ENCODE measurements at places on chromosomes 6 and 20.

GRCh38 chr20:57147185-57147584 lies 119.3 kb downstream of the BMP7 start:
- DNase-seq, result no peak

GRCh38 chr20:57211406-57211805 lies 55.0 kb downstream of the BMP7 start:
- DNase-seq, result no peak

DNA sequence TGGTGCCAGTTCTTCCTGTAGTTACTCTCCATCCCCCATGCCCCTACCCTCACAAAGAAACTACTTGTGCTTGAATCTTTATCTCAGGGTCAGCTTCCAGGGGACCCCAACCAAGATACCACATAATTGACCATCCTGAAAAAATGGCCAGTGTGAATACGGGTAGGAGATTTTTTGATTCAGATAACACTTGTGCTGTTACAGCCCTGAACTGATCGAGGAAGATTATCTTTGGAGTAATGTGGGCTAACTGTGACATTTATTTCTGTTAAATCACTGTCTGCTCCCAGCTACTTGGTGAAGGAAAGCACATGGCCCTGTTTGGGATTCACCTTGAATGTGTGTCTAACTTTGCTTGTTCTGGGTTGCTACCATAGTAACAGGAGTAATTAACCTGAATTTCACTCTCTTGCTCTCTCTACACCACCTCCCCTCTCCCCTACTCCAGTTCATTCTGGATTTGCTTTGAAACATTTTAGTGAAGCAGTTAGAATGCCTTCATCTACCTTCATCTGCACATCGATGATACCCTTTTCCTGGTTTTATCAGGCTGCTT lies 219.6 kb upstream of the CHD6 start:
- no peak for DNase-seq

GRCh38 chr20:32017711-32018251 lies 7.5 kb downstream of the CCM2L start:
- no peak for DNase-seq

DNA sequence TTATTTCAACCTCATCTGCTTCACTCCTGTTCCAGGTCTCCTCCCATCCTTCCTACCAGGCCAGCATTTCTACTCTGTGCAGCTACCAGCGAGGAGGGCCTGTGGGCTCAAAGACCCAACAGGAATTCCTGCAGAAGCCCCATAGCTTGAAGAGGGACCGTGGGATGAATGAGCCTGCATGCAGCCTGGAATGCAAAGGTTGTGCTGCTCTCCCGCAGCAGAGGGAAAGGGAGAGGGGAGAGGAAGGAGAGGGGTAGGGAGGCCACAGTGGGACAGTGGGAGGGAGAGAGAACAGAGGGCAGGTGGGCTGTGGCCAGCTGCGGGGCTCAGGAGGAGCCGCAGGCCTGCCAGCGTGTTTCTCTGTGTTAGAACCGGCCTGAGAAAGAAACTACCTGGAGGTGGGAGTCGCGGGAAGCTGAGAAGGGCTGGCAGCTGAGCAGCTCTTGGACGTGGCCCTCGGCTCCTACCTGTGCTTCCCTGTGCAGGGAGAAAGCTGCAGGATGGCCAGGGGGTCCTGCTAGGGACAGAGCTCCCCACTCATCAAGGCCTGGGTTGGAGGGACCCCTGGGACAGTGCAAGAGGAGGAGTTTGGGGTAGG lies 66.1 kb upstream of the MLN start:
- DNase-seq, result no peak

DNA sequence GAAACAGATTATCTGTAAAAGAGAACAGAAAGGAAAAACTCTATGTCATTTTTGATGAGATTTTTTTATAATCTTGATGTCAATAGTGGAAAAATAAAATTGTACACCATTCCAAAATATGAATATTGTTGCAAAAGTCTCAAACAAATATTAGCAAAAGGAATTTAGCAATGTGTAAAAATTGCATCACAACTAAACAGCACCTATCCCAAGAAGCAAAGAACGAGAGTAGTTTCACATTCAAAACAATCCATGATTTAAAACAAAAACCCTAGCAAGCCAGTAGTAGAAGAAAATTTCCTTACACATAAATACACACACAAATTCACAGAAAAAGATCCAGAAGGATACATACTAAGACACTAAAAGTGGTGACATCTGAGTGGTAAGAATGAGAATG lies 38.4 kb downstream of the LCA5 start:
- DNase-seq, result no peak

GRCh38 chr6:156916130-156916801 lies 139.1 kb downstream of the ARID1B start:
- peak; percentile 20 for DNase-seq

- no peak for DNase-seq
Measured at GRCh38 chr6:107101686-107102413, 13.5 kb downstream of the BEND3 start.

- no peak for DNase-seq
Measured at GRCh38 chr6:49252901-49253300, 210.2 kb downstream of the MMUT start.

- DNase-seq, result no peak
Measured at GRCh38 chr6:88008411-88008810, 39.2 kb upstream of the SPACA1 start.

GRCh38 chr20:39009348-39009747 lies 47.2 kb downstream of the DHX35 start:
- no peak for DNase-seq

DNA sequence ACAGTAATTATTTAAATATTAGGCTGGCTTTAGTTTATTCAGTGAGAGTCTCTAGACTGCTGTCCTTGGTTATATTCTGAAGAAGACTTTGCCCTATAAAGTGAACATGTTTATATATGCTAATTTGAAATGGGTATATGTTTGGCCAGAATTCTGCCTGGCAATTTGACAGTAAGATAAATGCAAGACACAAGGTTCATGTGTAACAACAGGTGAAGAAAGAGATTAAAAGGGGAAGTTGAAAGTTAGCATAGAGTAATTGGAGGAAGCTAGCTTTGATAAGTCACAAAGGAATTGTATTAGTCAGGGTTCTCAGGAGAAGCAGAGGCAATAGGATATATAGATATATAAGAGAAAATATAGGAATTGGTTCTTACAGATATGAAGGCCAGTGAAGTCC lies 191.4 kb downstream of the CENPW start:
- no peak for DNase-seq

DNA sequence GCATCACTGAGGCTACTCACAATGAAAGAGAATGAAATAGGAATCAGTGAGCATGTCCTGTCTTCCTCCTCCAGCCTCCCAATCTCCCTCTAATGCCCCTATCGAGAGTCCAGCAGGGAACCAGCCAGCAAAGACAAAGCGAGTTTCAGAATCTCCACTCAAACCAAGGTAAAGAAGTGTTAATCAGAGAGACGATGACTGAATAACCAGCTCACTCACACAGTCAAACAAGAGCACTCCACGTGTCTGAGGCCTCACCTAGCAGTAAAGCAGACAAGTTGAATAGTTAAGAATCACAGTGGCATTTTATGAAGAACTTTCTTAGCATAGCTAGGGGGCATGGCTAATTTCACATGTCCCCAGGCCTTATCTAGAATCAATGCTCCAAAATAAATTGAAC lies 3.3 kb upstream of the TREM1 start:
- no peak for DNase-seq

GRCh38 chr6:13500264-13500663 lies 12.9 kb upstream of the GFOD1 start:
- peak; percentile 91 for DNase-seq

- DNase-seq, result no peak
Measured at GRCh38 chr6:30836957-30837356, 47.4 kb upstream of the DDR1 start.

DNA sequence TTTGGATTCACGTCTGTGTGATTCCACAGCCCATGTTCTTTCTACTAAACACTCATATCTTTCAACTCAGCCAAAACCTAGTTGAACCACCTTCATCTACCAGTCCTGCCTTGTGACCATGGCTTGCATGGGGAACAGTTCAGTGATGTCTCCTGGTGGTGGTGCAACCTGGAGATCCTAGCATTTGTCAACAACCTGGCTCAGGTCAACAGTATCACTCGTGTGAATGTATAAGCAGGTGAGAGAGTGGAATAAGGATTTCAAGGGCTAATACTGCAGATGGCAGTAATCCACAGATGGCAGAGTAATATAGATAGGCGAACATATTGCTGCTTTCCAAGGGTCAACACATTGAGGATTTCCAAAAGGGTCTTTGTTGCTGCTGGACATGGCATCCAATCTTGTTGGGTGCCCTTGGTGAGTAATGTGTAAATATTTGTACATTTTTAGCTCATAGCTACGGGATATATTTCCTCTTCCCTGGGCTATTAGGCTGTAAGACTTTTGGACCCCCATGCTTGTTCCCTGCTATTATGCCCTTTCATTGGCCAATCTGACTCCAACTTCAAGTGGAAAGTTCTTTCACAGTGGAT lies 13.4 kb downstream of the PBOV1 start:
- DNase-seq, result no peak

DNA sequence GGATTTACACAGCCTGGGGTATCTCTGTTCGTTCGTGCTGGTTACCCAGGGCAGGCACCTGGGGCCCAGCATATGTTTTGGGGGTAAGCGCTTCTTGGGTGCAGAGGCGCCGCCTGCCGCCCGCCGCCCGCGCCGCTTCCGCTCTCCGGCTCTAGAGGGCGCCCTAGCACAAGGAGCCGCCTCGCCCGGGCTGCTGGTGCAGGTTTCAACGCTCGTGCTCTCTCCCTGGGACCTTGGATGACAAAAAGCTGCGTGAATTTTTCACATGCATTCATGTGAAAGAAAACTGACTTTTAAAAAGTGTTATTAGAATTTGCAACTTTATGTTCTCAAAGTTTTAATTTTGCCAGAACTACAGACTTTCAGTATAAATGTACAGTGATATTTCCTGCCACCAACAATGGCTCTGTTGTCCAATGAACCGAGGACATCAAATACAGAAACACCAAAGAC lies 32.5 kb downstream of the PRR18 start:
- peak; percentile 80 for DNase-seq

DNA sequence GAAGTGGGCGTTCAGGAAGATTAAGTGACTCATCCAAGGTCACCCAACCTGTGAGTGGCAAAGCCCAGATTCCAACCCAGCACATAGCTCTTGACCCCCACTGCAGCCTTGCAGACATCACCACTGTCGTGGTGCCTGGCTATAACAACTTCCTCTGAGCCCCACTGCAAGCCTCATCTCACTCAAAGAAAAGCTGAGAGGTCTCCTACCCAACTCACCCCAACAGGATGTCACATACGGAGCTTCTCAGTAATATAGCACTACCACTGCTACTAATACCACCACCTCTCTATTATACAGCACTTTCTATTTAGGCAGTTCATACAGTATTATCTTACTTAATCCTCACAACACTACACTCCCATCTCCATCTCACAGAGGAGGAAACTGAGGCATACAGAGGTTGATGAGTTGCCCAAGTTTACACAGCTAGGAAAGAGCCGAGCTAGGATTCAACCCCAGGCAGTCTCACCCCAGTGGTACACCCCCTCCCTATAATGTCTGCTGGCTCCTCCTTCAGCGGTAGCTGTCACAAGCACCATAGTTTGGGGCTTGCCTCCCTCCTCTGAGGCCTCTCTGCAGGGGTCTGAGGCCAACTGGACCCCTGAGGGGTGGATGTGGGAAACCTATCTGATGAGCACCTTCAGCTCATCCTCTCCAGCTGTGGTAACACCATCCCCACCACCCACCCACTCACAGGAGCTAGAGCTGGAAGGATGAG lies 19.5 kb downstream of the TFEB start:
- no peak for DNase-seq

DNA sequence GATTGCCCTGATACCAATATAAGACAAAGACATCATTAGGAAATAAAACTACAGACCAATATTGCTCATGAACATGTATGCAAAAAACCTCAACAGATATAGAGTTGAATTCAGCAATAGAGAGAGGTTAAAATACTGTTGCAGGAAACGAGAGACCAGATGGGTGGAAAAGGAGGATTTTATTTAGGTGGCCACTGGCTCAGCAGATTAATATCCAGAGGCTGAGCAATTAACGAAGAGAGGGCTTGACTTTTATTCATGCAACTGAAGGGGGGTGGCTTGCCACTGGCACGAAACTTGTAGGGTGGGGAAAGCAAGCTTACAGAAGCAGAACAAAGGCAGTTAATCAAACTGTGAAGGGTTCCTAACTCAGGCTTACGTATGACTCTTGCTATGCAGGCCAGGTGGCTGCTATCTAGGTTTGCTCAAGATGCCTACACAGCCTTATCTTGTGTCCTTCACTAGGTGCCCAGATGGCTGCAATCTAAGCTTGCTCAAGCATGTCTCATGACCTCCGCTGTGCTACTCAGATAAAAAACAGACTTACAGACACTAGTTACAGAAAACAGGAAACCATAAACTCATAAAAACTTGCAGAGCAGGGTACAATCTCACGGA lies 126.4 kb downstream of the MMUT start:
- no peak for DNase-seq

GRCh38 chr6:31958412-31958740 lies 395 bp downstream of the NELFE start:
- no peak for DNase-seq

GRCh38 chr20:41818991-41819390 lies 200.8 kb upstream of the CHD6 start:
- DNase-seq, result no peak

GRCh38 chr6:11722220-11722619 lies 56.4 kb downstream of the ADTRP start:
- DNase-seq, result no peak

GRCh38 chr6:44342052-44342451 lies 398 bp upstream of the SPATS1 start:
- DNase-seq, result peak; percentile 40

GRCh38 chr20:48630342-48631075 lies 197.3 kb downstream of the PREX1 start:
- DNase-seq, result no peak

GRCh38 chr6:38715016-38715689 lies at the start of gene DNAH8:
TSS of gene DNAH8 (plus strand) at chr6:38715311. CDS start at chr6:38722810, 7,499 bp downstream.
- peak; percentile 56 for DNase-seq

DNA sequence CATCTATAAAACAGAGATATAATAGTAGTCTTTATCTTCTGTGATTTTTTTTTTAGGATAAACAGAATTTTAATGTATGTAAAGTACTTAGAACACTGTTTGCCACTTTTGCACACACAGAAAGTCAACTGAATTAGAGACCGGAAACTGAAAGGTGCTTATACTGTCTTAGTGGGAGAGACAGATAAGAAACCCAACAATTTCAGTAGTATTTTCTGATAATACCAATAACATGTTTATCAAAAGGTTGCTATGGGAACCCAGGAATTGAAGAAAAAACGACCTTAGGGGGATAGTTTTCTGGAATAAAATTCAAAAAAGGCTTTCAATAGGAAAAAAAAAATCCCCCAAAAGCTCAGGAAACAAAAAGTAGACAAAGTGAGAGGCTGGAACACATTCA lies 138.6 kb downstream of the BCKDHB start:
- DNase-seq, result no peak
